ENCODE measurements at places on chromosomes 2 and 18.

GRCh38 chr2:105397025-105397722 is 1.7 kb downstream of the FHL2 start:
- DNase-seq, result no peak
- H3K36me3 ChIP-seq, result no peaks in the 10 kb centered on the region
- no peaks in the 10 kb centered on the region for H3K27me3 ChIP-seq

GRCh38 chr2:240494194-240494793 is 58.8 kb downstream of the GPC1 start:
- no peaks in the 10 kb centered on the region for H3K4me1 ChIP-seq
- no peaks in the 10 kb centered on the region for H3K27me3 ChIP-seq
- no peak for DNase-seq

GRCh38 chr2:217919781-217920351 is 82.9 kb downstream of the TNS1 start:
- H3K4me3 ChIP-seq, result no peak overlapping the region
- no peaks in the 10 kb centered on the region for H3K36me3 ChIP-seq
- peak; percentile 35 for DNase-seq
- peaks cover 85% of the 10 kb centered on the region for H3K4me1 ChIP-seq

DNA sequence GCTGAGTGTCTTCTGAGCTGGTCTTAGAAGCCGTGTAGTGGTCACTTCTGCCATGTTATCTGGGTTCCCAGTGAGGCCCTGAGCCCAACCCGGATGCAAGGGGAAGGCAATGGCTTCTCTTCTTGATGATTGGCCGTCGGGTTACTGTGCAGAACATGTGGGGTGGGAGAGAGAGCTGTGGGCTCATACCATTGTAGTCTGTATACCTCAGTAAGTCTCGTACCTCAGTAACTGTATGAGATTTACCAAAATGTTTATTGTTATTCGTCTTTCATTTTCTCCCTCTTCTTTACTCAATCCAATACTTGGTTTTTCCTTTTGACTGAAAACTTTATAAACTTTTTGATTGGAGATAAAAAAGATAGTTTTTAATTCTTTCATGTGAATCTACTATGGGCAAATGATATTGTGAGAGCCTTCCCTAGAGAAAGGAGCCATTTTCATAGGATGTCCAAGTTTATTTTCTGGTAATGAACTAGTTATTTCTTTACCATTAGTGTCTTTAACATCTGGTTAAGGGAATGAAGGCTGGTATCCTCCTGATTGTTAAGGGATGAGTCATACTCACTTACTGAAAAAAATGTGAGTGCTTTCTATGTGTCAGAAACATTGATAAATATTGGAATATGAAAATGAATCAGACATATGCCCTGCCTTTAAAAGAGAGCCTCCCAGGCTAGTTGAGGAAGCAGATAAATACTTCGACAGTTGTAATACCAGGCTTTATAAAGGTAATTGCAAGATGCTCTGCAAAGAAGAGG is 129.9 kb downstream of the PRPF40A start:
- H3K36me3 ChIP-seq, result no peaks in the 10 kb centered on the region
- no peaks in the 10 kb centered on the region for H3K27me3 ChIP-seq
- H3K4me3 ChIP-seq, result no peak overlapping the region
- H3K27ac ChIP-seq, result no peak overlapping the region
- no peaks in the 10 kb centered on the region for H3K4me1 ChIP-seq

GRCh38 chr2:18999198-18999597 is 359.2 kb downstream of the OSR1 start:
- H3K36me3 ChIP-seq, result no peaks in the 10 kb centered on the region
- H3K4me1 ChIP-seq, result no peaks in the 10 kb centered on the region
- no peaks in the 10 kb centered on the region for H3K27me3 ChIP-seq

GRCh38 chr18:74116633-74117554 is 30.7 kb downstream of the FBXO15 start:
- no peaks in the 10 kb centered on the region for H3K36me3 ChIP-seq
- H3K4me1 ChIP-seq, result no peaks in the 10 kb centered on the region
- no peaks in the 10 kb centered on the region for H3K27me3 ChIP-seq

- H3K4me3 ChIP-seq, result no peak overlapping the region
- H3K4me1 ChIP-seq, result no peaks in the 10 kb centered on the region
- H3K27me3 ChIP-seq, result no peaks in the 10 kb centered on the region
- no peak for DNase-seq
- H3K36me3 ChIP-seq, result no peaks in the 10 kb centered on the region
- H3K27ac ChIP-seq, result no peak overlapping the region
Measured at GRCh38 chr2:155846259-155846658, 486.3 kb downstream of the NR4A2 start.

- H3K4me1 ChIP-seq, result no peaks in the 10 kb centered on the region
- no peak for DNase-seq
- no peaks in the 10 kb centered on the region for H3K27me3 ChIP-seq
Measured at GRCh38 chr2:181376999-181377398, 80.2 kb upstream of the ITGA4 start.

GRCh38 chr2:101630224-101630949 is 67.1 kb upstream of the MAP4K4 start:
- H3K27ac ChIP-seq, result no peak overlapping the region
- DNase-seq, result no peak
- H3K36me3 ChIP-seq, result no peaks in the 10 kb centered on the region
- no peaks in the 10 kb centered on the region for H3K4me1 ChIP-seq
- no peaks in the 10 kb centered on the region for H3K27me3 ChIP-seq

GRCh38 chr18:46166261-46166970 is 62.2 kb downstream of the HAUS1 start:
- no peaks in the 10 kb centered on the region for H3K27me3 ChIP-seq
- H3K4me3 ChIP-seq, result no peak overlapping the region
- no peak overlapping the region for H3K27ac ChIP-seq
- no peaks in the 10 kb centered on the region for H3K4me1 ChIP-seq

DNA sequence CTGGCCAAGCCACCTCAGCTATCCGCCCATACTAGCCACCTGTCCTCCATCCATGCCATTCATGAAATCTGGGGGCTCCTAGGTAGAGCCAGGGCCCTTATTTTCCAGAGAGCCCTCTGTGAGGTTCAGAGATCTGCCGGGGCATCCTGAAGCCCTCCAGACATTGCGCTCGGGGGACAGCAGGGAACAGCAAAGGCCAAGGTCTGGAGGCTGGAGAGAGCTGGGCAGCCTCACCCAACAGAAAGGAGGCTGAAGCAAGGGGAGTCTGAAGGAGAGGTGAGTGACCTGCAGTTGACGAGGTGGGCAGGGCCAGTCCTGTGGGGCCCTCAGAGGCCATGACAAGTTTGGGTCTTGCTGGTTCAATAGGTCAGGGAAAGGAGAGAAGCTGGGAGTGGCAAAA is 8.6 kb upstream of the DES start:
- H3K27me3 ChIP-seq, result no peaks in the 10 kb centered on the region
- no peak overlapping the region for H3K27ac ChIP-seq
- H3K36me3 ChIP-seq, result no peaks in the 10 kb centered on the region
- no peak for DNase-seq

- H3K4me1 ChIP-seq, result no peaks in the 10 kb centered on the region
- H3K36me3 ChIP-seq, result no peaks in the 10 kb centered on the region
- H3K27me3 ChIP-seq, result no peaks in the 10 kb centered on the region
- no peak for DNase-seq
- no peak overlapping the region for H3K4me3 ChIP-seq
Measured at GRCh38 chr2:86417961-86418360, 23.2 kb upstream of the KDM3A start.

DNA sequence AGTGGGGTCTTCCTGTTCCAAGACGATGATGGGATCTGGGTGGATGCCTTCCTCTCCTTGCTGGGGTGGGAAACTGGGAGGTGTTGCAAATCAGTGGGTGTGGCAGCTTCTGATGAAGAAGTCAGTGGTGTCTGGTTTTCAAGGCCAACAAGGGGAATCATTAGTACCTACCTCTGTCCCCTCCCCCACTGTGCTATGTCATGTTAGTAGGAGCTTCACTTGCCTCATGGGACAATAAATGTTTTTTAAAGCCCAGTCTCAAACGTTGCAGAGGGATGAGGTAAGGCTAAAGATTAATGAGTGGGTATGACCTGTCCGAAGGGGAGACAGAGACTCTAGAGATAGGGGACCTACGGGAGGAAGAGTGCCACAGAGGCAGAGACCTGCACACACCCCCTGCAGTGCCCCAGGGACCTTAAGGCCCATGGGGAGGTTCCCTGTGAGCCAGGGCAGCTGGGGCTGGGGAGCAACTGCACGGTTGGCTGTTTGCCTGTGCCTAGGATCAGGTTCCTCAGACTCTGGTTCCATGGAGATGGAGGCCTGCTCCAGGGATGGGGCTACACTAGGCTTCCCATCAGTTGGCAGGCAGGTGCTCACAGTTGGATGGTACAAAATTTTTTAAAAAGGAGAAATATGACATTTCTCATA is 37.8 kb upstream of the SLC1A4 start:
- no peaks in the 10 kb centered on the region for H3K4me1 ChIP-seq
- DNase-seq, result no peak
- H3K36me3 ChIP-seq, result no peaks in the 10 kb centered on the region
- H3K27me3 ChIP-seq, result no peaks in the 10 kb centered on the region
- H3K27ac ChIP-seq, result no peak overlapping the region

GRCh38 chr2:20456636-20457426 is 10.0 kb downstream of the RHOB start:
- no peak overlapping the region for H3K4me3 ChIP-seq
- no peaks in the 10 kb centered on the region for H3K4me1 ChIP-seq
- no peak for DNase-seq
- H3K27me3 ChIP-seq, result no peaks in the 10 kb centered on the region
- no peak overlapping the region for H3K27ac ChIP-seq

DNA sequence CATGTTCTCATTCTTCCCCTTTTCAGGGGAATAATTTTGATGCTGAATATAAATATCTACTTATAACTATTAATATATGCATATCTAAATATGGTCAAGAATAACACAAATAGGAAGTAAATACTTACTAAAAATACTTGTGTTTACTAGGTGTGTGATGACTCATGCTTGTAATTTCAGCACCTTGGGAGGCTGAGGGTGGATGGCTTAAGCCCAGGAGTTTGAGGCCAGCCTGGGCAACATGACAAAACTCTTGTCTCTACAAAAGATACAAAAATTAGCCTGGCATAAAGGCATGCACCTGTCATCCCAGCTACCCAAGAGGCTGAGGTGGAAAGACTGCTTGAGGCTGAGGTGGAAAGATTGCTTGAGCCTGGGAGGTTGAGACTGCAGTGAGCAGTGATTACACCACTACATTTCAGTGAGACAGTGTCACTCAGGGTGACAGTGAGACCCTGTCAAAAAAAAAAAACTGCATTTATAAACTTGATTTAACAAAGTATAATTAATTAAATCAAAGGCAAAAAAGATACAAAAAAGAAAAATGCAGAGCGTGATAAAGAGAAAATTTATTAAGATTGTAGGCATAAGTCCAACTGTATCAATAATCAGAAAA is 703.1 kb upstream of the VRK2 start:
- H3K4me3 ChIP-seq, result no peak overlapping the region
- no peaks in the 10 kb centered on the region for H3K4me1 ChIP-seq
- no peak overlapping the region for H3K27ac ChIP-seq
